ENCODE measurements at places on chromosomes 6 and 20. TPM values are rescaled to one million over a fixed set of nuclear protein-coding genes. Genes with fewer than 3 reads are reported as not detected.

DNA sequence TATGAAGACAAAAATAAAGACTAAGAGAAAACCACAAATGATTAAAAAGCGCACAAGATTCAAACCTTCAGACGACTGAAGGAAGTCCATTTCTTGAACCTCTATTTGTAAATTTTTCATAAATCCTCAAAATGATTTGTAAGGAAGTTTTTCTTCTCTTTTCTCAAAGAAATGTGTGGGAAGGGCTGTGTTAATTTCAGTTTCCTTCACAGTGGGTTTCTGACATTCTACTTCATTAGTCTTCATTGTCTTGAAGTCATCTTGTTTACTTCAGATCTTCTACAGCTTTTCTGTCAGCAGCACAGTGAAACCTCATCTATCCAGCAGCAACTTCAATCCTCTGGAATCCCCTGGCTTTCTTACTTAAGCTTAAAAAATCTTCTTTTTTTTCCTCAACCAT, 87.6 kb upstream of the MYLIP start:
- DNase-seq, result no peak

- DNase-seq, result no peak
Measured at GRCh38 chr6:54695815-54696214, 150.8 kb upstream of the FAM83B start.

DNA sequence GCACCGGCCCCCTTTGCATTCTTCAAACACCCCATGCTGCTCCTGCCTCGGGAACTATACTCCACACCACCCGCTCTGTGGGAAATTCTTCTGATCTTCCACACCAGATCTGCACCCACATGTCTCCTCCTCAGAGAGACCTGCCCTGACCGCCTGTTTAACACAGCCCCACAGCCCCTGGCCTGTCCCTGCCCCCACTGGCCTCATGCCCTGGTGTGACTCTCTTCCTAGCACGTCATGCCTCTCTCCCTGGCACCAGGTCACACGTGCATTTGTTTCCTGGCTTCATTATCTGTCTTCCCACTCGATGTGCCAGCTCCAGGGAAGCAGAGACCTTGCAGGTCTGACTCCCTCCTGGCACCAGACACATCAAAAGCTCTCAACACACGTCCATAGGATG, 79.6 kb downstream of the ANKRD60 start:
- DNase-seq, result no peak

The OR2B6 gene
- total RNA-seq, result not detected

DNA sequence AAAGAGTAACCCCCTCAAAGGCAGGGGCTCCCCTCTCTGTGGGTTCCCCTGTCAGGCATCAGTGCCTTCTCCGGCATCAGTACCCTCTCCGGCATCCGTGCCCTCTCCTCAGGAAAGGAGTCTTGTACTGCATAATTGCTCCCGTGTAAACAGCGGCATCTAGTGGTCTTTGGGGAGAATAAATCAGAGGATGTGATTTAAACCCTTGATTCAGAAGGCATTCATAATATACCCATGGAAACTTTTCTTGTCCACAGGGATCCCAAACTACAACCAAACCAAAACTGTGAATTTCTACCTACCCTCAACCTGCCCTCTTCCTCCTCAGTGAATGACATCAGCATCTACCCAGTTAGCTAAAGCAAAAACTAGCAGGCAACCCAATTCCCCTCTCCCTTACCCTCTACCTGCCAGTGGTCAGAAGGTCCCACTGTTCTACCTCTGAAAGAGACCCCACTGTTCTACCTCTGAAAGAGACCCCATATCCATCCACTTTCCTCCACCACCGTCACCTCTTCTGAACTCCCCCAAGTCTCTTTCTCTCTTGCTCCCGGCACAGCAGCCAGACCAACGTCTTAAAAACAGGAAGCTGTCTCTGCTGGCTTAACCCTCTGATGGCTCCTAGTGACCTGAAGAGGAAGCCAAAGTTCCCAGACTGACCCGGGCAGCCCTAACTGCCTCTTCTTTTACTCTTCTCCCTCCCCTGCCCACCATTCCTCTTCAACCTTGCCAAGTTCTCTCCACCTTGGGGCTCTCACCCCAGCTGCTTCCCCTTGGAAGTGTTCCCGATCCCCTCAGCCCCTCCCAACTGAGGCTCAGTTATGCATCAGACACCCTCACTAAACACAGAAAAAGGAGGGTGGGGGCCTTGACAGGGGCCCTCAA, 27.2 kb downstream of the UBE2V1 start:
- DNase-seq, result peak; percentile 60
